ENCODE measurements at places on chromosomes 3 and 15. TPM values are rescaled to one million over a fixed set of nuclear protein-coding genes. Genes with fewer than 3 reads are reported as not detected.

The P2RY13 gene
- not detected for total RNA-seq

The P2RY1 gene
- 1.4 TPM for total RNA-seq

The FSIP1 gene
- 0.84 TPM for total RNA-seq

The USP8 gene
- 54.5 TPM for total RNA-seq

DNA sequence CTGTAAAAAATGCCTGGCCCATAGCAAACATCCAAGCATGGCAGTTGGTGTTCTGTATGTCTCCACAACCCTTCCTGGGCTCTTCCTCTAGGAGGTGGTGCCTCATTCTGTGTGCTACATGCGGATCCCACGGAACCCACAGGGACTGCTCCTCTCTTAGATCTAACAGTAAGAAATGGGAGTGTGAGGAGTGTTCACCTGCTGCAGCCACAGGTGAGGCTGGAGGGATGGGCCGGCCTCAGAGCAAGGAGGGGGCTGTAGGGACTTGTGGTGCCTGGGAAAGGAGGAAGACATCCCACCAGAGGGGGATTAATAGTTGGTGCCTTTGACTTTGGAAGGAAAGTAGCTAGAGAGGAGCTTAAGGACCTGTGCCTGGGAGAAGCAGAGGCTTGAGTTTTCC lies 22.2 kb downstream of the SEMA3G start:
- no peaks in the 10 kb centered on the region for H3K27me3 ChIP-seq
- H3K4me1 ChIP-seq = no peaks in the 10 kb centered on the region
- no peak for DNase-seq
- H3K36me3 ChIP-seq = no peaks in the 10 kb centered on the region

GRCh38 chr3:195908694-195909581 lies 587 bp upstream of the TNK2 start:
- H3K36me3 ChIP-seq = no peaks in the 10 kb centered on the region
- no peaks in the 10 kb centered on the region for H3K27me3 ChIP-seq
- peak overlapping the region; percentile 60 for H3K4me3 ChIP-seq
- peaks cover 22% of the 10 kb centered on the region for H3K4me1 ChIP-seq
- no peak overlapping the region for H3K27ac ChIP-seq

DNA sequence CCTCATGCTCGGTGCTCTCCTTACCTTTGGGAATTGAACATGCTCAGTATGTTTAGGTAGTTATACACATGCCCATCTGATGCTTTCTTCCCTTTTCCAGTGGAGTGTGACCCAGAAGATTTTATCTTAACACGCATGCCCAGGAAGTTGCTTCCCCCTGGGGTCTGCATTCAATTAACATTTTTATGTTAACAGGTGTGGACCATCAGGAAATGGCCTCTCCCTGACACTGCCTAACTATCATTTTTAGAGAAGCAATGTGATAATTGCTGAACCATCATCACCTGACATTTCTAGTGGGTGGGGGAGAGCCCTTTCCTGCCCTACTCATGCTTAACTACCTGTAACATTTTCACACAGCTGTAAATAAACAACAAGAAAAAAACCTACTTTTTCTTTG lies 55.1 kb upstream of the TGFBR2 start:
- no peak overlapping the region for H3K4me3 ChIP-seq
- H3K27ac ChIP-seq = no peak overlapping the region
- no peaks in the 10 kb centered on the region for H3K27me3 ChIP-seq
- no peak for DNase-seq
- H3K4me1 ChIP-seq = no peaks in the 10 kb centered on the region
- H3K36me3 ChIP-seq = no peaks in the 10 kb centered on the region

DNA sequence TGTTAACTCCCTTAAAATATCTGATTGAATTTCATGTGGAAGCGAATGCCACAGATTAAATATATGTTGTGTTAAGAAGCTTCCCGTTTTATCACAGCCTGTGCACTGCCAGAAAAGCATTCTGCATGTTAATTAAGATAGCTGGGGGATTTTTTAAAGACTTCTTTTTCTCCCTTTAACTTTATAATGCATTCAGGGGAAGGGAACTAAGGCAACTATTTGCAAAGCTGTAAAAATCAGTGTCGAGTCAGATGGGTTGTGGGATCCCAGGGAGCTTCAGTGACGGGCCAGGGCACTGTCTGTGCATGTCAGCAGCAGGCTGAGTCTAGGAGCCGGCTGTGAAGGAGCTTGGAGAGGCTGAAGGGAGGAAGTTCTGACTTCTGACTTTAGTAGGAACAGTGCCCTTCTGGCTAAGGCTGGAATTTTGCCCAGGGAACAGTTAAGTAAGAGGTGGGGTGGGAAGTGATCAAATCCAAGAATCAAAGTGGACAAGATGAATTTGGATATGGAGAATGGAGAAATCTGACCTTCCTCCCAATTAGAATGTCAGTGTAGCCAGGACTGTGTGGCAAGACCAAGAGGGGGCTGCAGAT lies 77.7 kb downstream of the ABHD5 start:
- H3K4me3 ChIP-seq = no peak overlapping the region
- no peaks in the 10 kb centered on the region for H3K36me3 ChIP-seq
- H3K4me1 ChIP-seq = peaks cover 29% of the 10 kb centered on the region
- H3K27me3 ChIP-seq = no peaks in the 10 kb centered on the region

DNA sequence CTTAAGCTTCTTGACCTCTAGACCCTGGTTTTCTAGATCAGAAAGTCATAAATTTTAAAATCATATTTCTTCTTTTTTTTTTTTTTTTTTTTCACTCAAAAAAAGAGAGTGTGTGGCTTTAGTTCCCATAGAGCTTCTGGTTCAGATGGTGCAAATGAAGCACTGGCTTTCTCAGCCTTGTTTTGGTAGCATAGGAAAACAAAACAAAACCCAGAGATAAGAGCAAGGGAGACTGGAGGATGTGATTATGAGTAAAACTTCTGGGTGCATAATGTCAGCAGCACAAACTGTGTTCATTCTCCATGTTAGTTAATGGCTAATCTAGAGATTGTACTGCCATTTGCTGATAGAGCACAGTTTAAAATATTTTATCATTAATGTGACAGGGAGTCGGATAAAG lies 55.4 kb downstream of the RARB start:
- H3K27me3 ChIP-seq = no peaks in the 10 kb centered on the region
- H3K27ac ChIP-seq = peak overlapping the region; percentile 20
- DNase-seq = no peak

DNA sequence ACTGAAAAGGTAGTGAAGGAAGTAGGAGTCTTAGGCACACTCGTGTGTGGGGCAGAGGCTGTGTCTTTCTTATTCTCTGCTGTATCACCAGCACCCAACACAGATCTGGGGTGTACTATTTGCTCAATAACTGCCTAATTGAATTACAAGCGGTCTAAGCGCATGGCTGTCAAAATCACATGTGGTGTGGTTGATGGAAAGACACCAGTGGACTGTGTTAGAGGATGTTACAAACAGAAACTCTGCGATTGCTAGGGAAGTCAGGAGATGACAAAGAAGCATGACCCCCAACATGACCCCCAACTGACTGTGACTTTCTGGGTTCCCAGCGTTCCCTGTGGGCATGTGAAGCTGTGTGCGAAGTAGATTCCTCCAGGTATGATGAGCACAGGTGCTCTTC lies 32.0 kb downstream of the ATG7 start:
- H3K27ac ChIP-seq = no peak overlapping the region
- no peak for DNase-seq
- no peak overlapping the region for H3K4me3 ChIP-seq

DNA sequence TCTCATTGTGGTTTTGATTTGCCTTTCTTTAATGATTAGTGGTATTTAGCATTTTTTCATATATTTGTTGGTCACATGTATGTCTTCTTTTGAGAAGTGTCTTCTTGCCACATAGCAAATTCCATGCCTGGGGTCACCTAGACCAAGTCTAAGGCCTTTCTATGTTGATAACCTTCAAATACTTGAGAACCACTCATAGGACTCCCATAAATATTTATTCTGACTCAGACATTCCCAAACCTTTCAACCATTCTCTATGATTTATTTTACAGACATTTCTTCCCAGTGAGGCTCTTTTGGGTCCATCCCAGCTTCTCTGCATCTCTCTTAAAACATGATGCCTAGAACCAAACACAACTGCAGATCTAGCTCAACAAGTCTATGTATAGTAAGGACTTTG lies 69.2 kb downstream of the ATP8B4 start:
- H3K27ac ChIP-seq = no peak overlapping the region
- DNase-seq = peak; percentile 91
- H3K27me3 ChIP-seq = no peaks in the 10 kb centered on the region
- H3K4me1 ChIP-seq = no peaks in the 10 kb centered on the region
- H3K4me3 ChIP-seq = no peak overlapping the region
- no peaks in the 10 kb centered on the region for H3K36me3 ChIP-seq

GRCh38 chr3:128783774-128784173 lies 57.8 kb downstream of the RAB7A start:
- no peak overlapping the region for H3K27ac ChIP-seq
- H3K36me3 ChIP-seq = no peaks in the 10 kb centered on the region
- H3K4me1 ChIP-seq = peaks cover 21% of the 10 kb centered on the region
- DNase-seq = no peak

DNA sequence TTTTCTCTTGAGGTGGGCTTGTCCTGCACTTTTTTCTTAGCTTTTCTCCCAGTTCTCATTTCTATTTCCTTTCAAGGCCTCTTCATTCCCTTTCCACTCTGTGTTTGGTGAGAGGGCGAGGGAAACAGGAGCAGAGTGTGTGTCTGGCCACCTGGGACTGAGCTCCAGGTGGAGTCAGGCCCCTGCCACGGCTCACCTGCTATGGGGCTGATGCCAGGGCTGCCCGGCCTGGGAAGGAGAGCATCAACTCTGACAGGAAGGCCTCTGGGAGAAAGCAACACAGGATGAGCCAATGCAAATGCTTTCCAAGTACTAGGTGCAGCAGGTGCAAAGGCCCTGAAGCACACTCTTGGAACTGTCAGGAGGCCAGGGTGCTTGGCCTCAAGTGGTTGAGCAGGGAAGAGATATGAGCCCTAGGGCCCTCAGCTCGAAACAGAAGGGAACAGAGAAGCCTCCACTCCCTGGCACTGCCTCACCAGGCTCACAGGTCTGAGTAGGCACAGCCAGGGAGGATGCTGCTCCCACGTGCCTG lies 27.3 kb upstream of the DUSP7 start:
- H3K4me1 ChIP-seq = peaks cover 13% of the 10 kb centered on the region
- no peak for DNase-seq
- H3K4me3 ChIP-seq = no peak overlapping the region
- H3K36me3 ChIP-seq = no peaks in the 10 kb centered on the region
- H3K27me3 ChIP-seq = no peaks in the 10 kb centered on the region

DNA sequence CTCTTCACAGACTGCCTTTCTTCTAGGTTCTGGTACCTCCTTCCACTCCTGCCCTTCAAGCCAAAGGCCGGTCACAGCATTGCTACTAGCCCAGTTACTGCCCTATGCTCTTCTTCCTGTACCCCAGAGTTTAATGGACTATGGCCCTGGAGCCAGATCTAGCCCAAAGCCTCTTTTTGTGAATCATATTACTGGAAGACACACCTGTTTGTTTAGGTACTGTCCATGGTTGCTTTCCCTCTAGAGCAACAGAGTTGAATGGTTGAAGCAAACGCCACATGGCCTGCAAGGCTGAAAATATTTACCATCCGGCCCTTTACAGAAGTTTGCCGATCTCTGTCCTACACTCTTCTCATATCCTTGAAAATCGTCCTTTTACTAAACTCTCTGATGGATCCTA lies 47.0 kb downstream of the PDZRN3 start:
- peaks cover 22% of the 10 kb centered on the region for H3K4me1 ChIP-seq
- no peaks in the 10 kb centered on the region for H3K27me3 ChIP-seq
- no peak for DNase-seq
- no peak overlapping the region for H3K27ac ChIP-seq
- no peaks in the 10 kb centered on the region for H3K36me3 ChIP-seq

DNA sequence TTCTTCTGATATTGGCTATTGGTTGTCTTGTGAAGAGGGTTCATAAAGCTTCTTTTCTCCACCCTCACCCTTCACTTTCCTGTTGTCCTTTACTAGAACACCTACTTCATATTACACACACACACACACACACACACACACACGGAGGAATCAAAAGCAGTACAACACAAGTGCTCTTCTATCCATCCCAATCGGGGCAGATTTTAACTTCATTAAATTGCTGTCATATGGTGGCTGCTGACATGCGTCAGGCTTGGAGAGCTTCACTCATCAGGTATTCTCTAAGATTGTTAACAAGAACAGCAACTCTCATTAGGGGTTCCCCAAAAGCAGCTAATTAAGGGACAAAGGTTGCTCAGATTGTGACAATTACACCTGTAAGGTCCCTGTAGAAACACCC lies 239.1 kb upstream of the MEIS2 start:
- no peak for DNase-seq
- no peaks in the 10 kb centered on the region for H3K27me3 ChIP-seq
- H3K27ac ChIP-seq = no peak overlapping the region
- H3K4me1 ChIP-seq = no peaks in the 10 kb centered on the region

GRCh38 chr15:66836231-66837030 lies 134.4 kb downstream of the SMAD6 start:
- no peak overlapping the region for H3K4me3 ChIP-seq
- H3K36me3 ChIP-seq = no peaks in the 10 kb centered on the region
- DNase-seq = no peak
- no peak overlapping the region for H3K27ac ChIP-seq
- H3K27me3 ChIP-seq = no peaks in the 10 kb centered on the region
- peaks cover 1% of the 10 kb centered on the region for H3K4me1 ChIP-seq

DNA sequence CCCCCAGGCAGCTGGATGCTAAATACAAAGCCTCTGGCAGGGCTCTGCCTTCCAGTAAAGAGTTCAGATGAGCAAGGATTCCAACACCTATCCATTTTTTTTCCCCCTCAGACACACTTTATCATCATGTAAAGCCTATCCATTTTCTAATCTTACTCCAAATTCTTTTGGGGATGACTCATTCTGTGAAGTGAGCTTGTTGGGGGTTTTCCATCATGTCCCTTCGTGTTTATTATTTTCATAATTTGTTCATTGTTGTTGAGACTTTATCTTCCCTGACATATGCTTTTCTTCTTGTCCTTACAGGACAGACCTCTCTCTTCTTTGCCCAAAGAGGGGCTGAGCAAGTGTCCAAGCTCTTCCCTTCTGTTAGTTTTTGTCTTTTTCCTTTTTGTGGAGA lies 34.7 kb upstream of the SH3BP5 start:
- H3K36me3 ChIP-seq = no peaks in the 10 kb centered on the region
- H3K27me3 ChIP-seq = no peaks in the 10 kb centered on the region
- no peak overlapping the region for H3K4me3 ChIP-seq
- peak; percentile 44 for DNase-seq

GRCh38 chr15:67690936-67691335 lies 134.4 kb upstream of the SKOR1 start:
- no peaks in the 10 kb centered on the region for H3K36me3 ChIP-seq
- peak; percentile 90 for DNase-seq
- H3K4me1 ChIP-seq = no peaks in the 10 kb centered on the region
- H3K27ac ChIP-seq = no peak overlapping the region

- peaks cover 74% of the 10 kb centered on the region for H3K36me3 ChIP-seq
- peak overlapping the region; percentile 92 for H3K27ac ChIP-seq
- H3K4me1 ChIP-seq = peaks cover 74% of the 10 kb centered on the region
- H3K27me3 ChIP-seq = no peaks in the 10 kb centered on the region
Observed at GRCh38 chr15:63051156-63052066, 8.9 kb downstream of the TPM1 start.

DNA sequence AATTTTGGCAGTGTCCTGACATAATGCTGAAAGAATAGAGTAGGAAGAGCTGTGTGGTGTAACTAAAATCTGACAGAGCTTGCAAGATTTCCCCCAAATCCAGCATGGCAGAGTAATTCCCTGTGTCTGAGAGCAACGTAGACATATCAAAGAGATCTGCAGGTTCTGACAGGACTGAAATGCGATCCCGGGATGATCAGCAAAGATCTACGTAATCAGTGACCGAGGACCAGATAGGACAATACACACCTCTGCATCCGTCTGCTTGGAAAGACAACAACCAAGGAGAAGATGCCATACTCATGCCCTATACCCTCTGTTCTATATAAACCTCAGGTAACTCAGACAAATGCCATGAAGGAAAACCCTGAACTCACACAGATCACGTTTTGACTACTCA lies 26.6 kb upstream of the SYNPR start:
- H3K4me3 ChIP-seq = no peak overlapping the region
- no peaks in the 10 kb centered on the region for H3K36me3 ChIP-seq
- no peaks in the 10 kb centered on the region for H3K27me3 ChIP-seq
- DNase-seq = no peak
- H3K4me1 ChIP-seq = no peaks in the 10 kb centered on the region
